ENCODE measurements at places on chromosomes 1 and 21. TPM values are rescaled to one million over a fixed set of nuclear protein-coding genes. Genes with fewer than 3 reads are reported as not detected.

DNA sequence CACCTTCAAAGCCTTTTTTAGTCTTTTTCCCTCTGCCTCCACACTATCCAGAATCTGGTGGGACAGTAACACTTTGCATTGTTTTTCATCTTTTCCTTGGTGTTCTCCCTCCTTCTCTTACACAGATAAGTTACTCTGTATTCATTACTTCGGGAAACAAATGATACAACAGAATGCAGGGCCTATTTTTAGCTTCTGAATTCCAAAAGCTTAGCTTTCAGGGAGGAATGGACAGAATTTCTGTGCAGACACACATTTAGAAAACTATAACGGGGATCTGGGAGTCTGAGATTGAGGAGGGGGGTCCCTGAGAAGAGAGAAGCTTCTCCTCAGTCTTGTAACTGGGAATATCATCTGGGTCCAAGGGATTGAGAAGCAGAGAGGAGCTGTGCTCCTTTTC is 3.5 kb upstream of the STK40 start:
- DNase-seq, result no peak

- no peak for DNase-seq
Observed at GRCh38 chr1:201019321-201019977, 4.1 kb downstream of the KIF21B start.

DNA sequence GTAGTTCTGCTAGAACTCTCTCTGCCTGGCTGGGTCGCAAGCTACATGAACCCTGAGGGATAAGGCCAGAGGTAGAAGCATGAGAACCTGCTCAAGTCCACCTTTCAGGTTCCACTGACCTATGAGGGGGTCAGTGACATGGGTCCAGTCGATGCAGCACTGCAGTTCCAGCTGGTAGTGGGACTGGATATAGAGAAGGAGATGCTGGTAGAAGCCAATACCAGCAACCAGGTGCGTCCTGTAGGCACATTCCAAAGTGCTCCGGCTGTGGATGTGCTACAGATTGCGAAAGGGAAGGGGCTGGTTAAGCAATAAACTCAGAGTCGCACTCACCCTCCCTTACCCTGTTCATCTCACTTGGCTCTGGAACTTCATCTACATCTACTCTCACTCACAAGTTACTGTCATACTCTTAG is 5.7 kb downstream of the SMG5 start:
- no peak for DNase-seq

DNA sequence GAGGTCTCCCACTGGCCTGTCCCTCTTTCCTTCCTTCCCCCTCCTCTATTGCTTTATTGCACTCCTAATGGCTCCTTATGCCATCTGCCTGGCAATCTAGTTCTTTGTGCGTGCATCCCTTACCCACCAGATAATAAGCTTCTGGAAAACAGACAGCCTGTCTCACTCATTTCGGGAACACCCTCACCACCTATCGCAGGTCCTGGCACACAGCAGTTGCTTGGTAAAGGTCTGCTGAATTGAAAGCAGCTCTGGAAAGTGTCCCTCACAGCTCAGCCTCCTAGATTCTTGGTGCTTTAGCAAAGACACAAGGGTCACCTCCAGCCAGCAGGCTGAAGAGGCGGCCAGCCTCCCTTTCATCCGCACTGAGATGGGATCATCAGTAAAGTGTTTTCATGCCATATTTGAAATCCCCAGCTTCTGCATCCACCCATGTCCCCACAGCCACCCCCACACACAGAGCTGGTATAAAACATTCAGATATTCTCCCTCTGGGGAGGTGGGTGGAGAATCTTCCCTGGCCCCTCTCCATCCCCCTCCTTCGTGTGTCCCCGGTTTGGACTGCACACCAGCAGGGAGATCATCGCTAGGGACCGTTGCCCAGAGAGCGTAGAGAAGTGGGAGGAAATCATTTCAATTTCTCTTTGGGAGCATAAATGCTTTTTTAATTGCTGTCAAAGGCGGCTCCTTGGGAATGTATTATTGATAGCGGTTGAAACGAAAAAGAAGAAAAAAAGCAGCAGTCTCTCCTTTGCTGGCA is 29.1 kb upstream of the ATP2B4 start:
- no peak for DNase-seq

The PDPN gene
- total RNA-seq, result 39.7 TPM

The DOCK7 gene
- total RNA-seq, result 71.2 TPM

The AADACL4 gene
- total RNA-seq, result not detected

The LCE2C gene
- not detected for total RNA-seq

The HPCA gene
- not detected for total RNA-seq

The GRIK3 gene
- total RNA-seq, result 0.12 TPM

GRCh38 chr1:1089731-1090423 is 15.8 kb upstream of the RNF223 start:
- no peak for DNase-seq

- DNase-seq, result peak; percentile 77
Observed at GRCh38 chr1:53174971-53175913, 21.4 kb upstream of the CPT2 start.

DNA sequence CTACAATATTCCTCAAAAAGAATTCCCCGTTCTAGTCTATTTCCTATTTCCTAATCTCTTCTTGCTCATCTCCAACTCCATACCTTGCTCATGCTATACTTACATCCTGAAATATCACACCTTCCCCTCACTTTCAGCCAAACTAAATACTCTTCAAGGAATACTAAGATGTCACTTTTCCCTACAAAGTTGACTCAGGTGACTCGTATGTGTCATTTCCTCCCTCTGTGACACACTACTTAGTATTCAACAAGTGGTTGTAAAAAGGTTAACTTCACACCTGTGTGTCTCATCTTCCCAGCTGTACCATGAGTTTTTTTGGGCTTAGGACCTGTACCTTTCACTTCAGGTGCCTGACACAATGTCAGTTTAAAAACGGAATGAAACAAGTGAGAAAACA is 81.9 kb upstream of the LBR start:
- DNase-seq, result no peak

The STK40 gene
- 71.1 TPM for total RNA-seq

GRCh38 chr1:42035205-42035829 is 116.6 kb upstream of the HIVEP3 start:
- peak; percentile 37 for DNase-seq

The TNN gene
- 0.29 TPM for total RNA-seq

- peak; percentile 20 for DNase-seq
Observed at GRCh38 chr21:25313829-25314228, 293.5 kb downstream of the MRPL39 start.

DNA sequence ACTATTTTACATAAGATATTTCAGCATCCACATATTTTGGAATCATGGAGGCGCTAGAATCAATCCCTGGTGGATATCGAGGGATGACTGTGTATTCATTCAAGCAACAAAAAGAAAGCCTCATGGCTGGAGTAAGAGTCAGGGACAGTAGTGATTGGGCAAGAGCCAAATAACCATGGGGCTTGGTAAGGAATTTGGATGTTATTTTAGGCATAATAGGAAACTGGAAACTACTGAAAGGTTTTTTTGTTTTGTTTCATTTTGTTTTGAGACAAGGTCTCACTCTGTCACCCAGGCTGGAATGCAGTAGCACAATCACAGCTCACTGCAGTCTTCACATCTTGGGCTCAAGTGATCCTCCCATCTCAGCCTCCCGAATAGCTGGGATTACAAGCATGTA is 33.8 kb upstream of the EYA3 start:
- peak; percentile 65 for DNase-seq

DNA sequence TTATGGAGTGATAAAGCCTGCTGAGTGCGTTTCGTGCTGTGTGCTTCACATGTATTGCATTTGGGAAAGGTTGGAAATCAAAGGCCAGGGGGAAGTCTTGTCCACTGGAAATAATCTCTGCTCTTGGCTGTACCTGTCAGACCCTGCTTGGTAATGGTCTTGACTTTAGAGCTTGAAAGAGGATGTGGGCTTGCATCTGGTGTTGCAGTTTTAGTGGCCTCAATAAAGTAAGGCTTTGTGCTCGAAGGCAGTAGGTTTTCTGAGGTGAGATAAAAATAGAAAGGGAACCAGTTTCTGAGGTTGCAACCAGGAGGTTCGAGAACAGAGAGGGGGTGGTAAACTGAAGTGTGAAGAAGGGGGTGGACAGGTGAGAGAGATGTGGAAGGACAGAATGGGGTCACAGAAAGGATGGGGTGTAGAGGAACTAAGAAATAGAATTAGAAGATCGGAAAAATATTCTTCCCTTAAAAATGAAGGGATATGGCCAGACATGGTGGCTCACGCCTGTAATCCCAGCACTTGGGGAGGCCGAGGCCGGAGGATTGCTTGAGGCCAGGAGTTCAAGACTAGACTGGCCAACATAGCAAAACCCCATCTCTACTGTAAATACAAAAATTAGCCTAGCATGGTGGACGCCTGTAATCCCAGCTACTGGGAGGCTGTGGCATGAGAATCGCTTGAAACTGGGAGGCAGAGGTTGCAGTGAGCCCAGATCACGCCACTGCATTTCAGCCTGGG is 1.5 kb downstream of the S100PBP start:
- no peak for DNase-seq

- DNase-seq, result no peak
Observed at GRCh38 chr1:73326663-73327062, 871.3 kb downstream of the LRRIQ3 start.

The FABP3 gene
- total RNA-seq, result 20.4 TPM

The SPAG17 gene
- 0.67 TPM for total RNA-seq

The ACTL8 gene
- 2.0 TPM for total RNA-seq

DNA sequence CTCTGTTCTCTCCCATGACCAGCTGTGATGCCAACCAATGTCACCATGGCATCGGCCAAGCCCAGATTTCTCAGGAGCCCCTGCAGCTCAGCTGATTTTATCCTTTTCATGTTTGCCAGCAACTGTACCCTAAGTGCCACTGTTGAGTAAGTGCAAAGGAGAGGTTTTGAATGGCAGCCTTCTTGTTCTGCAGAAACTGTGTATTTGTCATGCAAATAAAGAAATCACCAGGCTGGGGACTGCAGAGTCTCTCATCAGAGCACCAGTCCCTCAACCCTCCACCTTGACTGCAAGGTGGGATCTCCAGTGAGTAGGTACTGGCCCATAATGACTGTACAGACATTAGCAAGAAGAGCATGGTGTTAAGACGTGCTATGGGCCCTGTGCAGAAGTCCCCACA is 26.6 kb downstream of the C8B start:
- DNase-seq, result no peak

DNA sequence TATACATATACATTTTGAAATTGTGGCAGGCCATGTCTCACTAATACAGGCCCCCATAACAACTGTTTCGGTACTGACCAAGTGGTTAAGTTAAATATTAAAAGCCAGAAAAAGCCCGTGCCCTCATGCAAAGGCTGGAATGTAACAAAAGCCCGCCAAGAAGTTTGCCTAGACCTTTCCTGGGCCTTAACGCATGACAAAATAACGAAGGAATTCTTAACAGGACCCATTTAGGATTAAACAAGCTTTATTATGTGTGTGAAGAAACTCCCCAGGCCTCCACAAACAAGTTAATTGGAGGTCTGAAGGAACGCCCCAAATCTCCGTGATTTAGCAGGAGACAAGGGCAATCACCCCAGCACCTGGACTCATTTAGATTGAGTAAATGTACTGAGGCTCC is 42.4 kb downstream of the TNFSF4 start:
- DNase-seq, result no peak

DNA sequence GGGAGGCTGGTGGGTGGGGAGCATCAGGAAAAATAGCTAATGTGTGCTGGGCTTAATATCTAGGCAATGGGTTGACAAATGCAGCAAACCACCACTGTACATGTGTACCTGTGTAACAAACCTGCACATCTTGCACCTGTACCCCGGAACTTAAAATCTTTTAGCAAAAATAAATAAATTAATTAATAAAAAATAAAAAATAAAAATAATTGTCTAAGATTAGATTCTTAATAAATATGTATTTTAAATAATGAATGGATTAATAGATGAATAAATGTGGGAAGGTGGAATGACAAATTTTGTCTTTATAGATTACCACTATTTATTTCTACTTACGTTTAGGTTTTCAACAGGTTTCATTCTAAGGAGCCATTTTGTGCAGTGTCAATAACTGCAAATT is 563.5 kb upstream of the B3GALT2 start:
- no peak for DNase-seq

Data from astrocyte (in vitro differentiated cells and primary cell).